ENCODE measurements at places on chromosomes 2 and 18. TPM values are rescaled to one million over a fixed set of nuclear protein-coding genes. Genes with fewer than 3 reads are reported as not detected.

Gene SLC38A11
- not detected for polyA plus RNA-seq

DNA sequence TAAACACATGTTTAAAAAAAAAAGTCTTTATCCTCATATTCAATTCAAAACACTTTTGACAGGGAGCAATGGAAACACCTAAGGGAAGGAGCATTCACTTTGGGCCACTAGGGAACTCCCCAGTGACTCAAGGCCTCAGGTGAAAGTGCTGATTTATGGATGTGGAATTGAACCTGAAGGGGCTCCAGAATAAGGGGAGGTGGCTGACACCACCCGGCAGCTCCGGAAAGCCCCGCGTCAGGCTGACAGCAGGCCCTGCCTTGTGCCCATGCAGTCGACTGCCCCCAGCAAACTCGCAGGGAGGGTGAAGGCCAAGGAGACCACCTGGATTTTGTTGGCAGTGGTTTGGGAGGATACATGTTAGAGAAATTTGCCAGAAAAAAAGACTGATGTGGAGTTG lies 275.3 kb upstream of the NCKAP5 start:
- H3K4me3 ChIP-seq: no peak overlapping the region
- DNase-seq: no peak

Gene POTEE
- polyA plus RNA-seq: 0.52 TPM

DNA sequence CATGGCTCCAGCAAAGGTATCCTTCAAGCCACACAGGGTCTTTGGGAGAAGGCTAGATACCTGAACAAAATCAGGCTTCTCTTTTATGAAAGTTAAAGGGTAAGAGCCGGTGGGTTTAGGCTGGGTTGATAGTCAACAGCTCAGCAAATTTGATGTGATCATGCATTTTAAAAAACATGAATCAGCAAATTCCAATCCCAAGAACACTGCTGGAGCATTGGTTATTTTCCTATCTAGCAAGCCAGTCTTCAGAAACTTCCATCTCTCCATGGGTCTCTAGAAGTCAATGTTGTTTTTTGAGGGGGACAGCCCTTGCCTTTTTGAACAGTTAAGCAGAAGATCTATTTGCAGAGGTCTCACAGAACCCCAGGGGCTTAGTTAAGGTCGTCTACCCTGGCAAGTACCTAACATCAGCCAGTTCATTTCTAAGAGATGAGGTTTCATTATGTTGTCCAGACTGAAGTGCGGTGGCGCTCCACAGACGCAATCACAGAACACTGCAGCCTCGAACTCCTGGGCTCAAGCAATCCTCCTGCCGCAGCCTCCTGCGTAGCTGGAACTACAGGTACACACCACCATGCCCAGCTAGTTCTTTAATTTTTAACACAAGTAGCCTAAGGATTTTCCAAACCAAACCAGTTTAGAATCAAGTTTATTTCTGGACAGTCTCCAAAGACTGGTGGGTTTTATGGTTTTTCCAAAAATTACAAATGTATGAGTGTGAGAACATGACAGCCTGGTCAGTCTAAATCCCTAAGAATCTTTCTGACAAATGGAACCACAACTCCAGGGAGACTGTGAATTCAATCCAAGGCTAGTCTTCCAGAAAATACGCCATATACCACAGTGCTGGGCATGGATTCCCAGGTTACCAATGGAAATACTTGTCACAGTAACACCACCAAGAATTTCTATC lies 4.1 kb upstream of the ZCCHC2 start:
- H3K27ac ChIP-seq: no peak overlapping the region
- no peak for DNase-seq
- no peaks in the 10 kb centered on the region for H3K27me3 ChIP-seq
- no peaks in the 10 kb centered on the region for H3K4me1 ChIP-seq
- H3K4me3 ChIP-seq: no peak overlapping the region
- H3K36me3 ChIP-seq: no peaks in the 10 kb centered on the region

Gene WIPF1
- polyA plus RNA-seq: 47.8 TPM

DNA sequence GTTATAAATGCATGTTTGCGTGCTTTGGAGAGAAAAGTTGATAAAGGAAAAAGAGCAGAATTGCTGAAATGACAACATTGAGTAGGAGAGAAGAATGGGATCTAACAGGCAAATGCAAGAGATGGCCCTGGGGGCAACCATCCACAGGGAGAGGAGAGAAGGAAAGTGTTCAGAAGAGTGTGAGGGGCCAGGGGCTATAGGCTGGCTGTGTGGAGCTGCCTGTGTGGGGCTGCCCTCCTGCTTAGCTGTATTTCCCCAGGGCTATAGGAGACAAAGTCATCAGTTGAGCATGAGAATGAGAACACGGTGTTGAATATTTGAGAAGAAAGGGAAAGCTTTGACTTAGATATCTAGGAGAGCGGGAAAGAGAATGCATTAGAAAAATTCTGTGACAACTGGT lies 572.0 kb downstream of the SOX11 start:
- no peaks in the 10 kb centered on the region for H3K27me3 ChIP-seq
- no peak overlapping the region for H3K4me3 ChIP-seq
- no peak for DNase-seq
- H3K36me3 ChIP-seq: no peaks in the 10 kb centered on the region
- no peaks in the 10 kb centered on the region for H3K4me1 ChIP-seq

GRCh38 chr2:8984855-8985254 lies 18.6 kb downstream of the MBOAT2 start:
- DNase-seq: peak; percentile 8
- no peaks in the 10 kb centered on the region for H3K27me3 ChIP-seq
- H3K4me1 ChIP-seq: peaks cover 68% of the 10 kb centered on the region
- H3K27ac ChIP-seq: peak overlapping the region; percentile 66
- H3K4me3 ChIP-seq: no peak overlapping the region

Gene EML6
- 0.49 TPM for polyA plus RNA-seq

Gene MYO1B
- 126 TPM for polyA plus RNA-seq

GRCh38 chr18:24460388-24460787 lies at the start of gene HRH4:
TSS of gene HRH4 (plus strand) at chr18:24460637. CDS start at chr18:24460729, 92 bp downstream.
- no peak within 1 kb of the TSS for H3K4me3 ChIP-seq
- no peaks in the 10 kb centered on the region for H3K4me1 ChIP-seq
- no peaks in the 10 kb centered on the region for H3K36me3 ChIP-seq
- H3K27me3 ChIP-seq: no peaks in the 10 kb centered on the region
- no peak for DNase-seq

DNA sequence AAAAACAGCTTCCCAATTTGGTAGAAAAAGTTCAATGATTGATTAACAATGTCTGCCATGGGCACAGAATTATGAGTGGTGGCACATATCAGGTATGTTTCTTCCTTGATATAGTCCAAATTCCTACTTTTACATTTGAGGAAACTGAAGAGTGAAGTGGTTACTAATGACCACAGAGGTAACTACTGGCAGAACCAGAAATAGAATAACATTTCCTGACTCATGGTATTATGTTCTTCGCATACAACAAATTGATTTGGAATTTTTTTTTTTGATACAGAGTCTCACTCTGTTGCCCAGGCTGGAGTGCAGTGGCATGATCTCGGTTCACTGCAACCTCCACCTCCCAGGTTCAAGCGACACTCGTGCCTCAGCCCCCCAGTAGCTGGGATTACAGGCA lies 6.0 kb upstream of the NFE2L2 start:
- DNase-seq: no peak
- H3K36me3 ChIP-seq: no peaks in the 10 kb centered on the region
- H3K27ac ChIP-seq: no peak overlapping the region
- H3K4me3 ChIP-seq: no peak overlapping the region
- no peaks in the 10 kb centered on the region for H3K27me3 ChIP-seq

Gene AKAIN1
- not detected for polyA plus RNA-seq

DNA sequence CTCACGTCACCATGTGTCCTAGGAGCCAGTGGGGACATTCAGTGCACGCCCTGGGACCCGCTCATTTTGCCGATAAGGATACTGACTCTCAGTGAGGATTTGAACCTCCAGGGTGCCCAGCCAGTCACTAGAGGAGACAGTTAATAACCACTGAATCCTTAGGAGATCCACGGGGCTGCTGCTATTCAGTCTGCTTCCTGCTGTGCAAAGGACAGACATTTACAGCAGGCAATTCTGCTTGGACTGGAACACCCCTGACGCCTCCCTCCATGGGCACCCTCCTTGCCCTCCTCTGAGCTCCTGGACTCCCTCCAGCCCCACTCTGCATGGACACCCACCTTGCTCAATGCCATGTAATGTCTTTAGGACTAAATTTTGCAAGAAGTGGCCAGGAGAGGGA lies 265.5 kb downstream of the EIPR1 start:
- H3K27ac ChIP-seq: no peak overlapping the region
- H3K36me3 ChIP-seq: no peaks in the 10 kb centered on the region
- H3K4me1 ChIP-seq: no peaks in the 10 kb centered on the region
- DNase-seq: no peak
- no peaks in the 10 kb centered on the region for H3K27me3 ChIP-seq

GRCh38 chr2:8133363-8133762 lies 548.5 kb upstream of the ID2 start:
- no peaks in the 10 kb centered on the region for H3K4me1 ChIP-seq
- no peak overlapping the region for H3K4me3 ChIP-seq
- DNase-seq: no peak

DNA sequence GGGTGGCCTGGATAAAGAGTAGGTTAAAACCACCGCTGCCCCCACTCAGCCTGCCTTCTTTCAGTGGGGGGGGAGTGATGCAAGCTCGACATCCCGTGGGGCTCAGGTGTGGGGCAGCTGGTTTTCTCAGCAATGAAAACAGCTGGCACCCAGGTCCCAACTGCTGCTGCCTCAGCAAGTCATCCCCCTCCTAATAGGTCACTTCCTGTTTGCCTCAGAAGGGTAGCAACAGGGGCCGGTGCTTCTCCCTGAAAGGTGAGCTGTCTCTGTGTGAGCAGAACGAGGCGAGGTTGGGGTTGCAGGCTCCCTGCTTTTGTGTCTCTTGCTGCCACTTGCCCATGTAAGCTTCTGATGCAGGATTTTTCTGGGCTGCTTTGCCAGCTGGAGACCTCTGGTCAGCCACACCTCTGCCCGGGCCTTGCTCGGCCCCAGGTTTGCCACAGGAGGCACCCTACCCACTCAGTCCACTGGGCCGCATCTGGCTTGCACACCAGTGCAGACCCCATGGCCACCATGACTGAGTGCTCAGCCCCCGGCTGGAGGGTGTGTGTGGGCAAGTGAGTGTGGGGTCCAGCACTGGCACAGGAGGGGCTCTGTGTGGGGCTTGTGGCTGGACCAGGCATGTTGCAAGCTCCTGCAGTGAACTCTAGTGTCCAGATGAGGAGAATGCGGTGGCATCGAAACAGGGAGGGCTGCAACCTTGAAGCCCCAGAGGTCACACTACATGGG lies 11.5 kb upstream of the ASB1 start:
- H3K27me3 ChIP-seq: no peaks in the 10 kb centered on the region
- H3K4me3 ChIP-seq: no peak overlapping the region
- no peak overlapping the region for H3K27ac ChIP-seq
- H3K4me1 ChIP-seq: peaks cover 3% of the 10 kb centered on the region

Gene C2orf42
- polyA plus RNA-seq: 15.7 TPM

DNA sequence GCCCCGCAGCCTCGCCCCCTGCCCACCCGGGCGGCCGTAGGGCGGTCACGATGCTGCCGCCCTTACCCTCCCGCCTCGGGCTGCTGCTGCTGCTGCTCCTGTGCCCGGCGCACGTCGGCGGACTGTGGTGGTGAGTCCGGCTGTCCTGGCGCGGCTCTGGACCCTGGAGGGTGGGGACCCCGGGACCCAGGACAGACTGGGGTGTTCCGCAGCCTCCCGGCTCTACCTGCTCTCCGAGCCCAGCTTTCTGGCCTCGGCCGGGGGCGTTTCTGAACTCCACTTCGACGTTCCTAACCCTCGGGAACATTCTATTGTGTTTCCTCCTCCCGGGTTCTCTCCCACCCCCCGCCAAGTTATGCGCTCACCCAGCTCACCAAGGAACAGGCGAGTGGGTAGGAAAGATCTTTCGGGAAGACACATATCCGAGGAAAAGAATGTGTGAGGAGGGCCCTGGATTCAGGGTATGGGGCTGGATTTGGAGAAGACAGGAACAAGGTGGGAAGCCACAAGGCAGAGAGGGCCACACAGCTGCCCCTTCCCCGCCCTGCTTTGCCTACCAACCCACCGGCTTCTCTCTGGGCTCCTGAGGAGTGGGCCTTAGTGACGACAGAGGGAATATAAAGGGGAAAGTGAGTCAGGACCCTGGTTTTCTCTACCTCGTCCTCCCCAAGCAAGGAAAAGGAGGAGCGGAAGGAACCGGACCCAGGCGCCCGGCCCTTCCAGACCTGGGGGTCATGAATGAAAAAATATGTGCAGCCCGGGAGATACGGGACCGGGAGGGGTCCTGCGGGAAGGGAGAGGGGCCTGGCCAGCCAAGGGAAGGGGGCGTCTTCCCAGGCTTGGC lies 605 bp downstream of the WNT6 start:
- H3K4me3 ChIP-seq: no peak overlapping the region
- DNase-seq: no peak
- no peak overlapping the region for H3K27ac ChIP-seq
- peaks cover 60% of the 10 kb centered on the region for H3K27me3 ChIP-seq
- no peaks in the 10 kb centered on the region for H3K36me3 ChIP-seq
- no peaks in the 10 kb centered on the region for H3K4me1 ChIP-seq

DNA sequence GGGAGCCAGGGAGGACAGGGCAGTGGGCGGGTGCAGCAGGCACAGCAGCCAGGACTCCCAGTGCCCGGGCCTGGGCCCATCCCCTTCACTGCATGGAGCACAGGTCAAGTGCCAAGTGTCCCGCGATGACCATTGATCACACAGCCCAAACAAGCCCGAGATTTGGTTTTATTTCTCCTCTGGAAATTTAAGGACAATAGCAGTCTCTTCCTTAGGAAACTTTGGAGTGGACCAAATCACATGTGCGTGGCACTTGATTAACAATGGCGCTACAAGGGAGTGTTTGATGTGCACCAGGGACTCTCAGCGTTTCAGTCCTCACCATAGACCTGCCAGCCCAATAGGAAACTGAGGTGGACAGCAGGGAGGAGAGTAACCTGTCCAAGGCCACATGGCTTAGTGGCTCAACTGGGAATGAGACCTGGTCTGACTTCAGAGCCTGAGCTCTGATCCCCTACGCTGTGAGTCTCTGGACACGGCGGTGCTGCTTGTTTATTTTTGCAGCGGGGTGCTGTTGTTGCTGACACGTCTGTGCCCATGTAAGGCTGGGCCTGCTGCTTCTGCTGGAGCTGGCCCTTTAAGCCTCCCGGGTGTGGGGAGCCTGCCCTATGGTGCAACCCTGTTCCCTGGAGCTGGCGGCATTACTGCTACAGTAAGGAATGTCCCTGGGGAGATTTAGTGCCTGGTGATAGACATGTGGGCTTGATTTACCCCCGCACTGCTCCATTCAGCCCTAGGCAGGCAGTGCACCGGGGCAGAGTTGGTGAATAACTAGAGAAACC lies 194.2 kb downstream of the INHBB start:
- 0 out of 2 replicates have a peak overlapping the region, but pooled peaks have one; percentile 20 for H3K4me3 ChIP-seq
- peak; percentile 100 for DNase-seq
- no peaks in the 10 kb centered on the region for H3K27me3 ChIP-seq
- H3K36me3 ChIP-seq: no peaks in the 10 kb centered on the region

DNA sequence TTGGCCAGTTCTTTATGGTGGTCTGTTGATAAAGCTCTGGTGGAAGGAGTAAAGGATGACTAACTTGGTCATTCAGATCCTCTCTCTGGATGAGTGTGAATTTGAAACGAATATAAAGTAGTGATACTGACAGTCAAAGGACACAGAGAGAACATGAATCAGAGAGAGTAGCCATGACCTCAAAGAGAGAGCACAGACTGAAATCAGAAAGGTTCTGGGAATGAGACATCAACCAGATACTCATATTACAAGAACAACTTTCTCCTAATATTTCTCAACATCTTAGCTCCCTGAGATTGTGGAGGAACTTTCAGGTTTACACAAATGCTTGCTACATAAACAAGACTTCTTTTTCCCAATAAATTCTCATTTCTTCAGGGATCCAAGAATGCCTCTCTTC lies 849.1 kb upstream of the CHAC2 start:
- no peaks in the 10 kb centered on the region for H3K4me1 ChIP-seq
- no peak for DNase-seq
- H3K4me3 ChIP-seq: no peak overlapping the region
- no peaks in the 10 kb centered on the region for H3K27me3 ChIP-seq
- H3K27ac ChIP-seq: no peak overlapping the region

GRCh38 chr2:177303939-177304338 lies 39.4 kb upstream of the NFE2L2 start:
- no peaks in the 10 kb centered on the region for H3K27me3 ChIP-seq
- peaks cover 9% of the 10 kb centered on the region for H3K4me1 ChIP-seq
- no peak overlapping the region for H3K4me3 ChIP-seq

Data from GM23248 (cell line).